ENCODE measurements at places on chromosomes 13 and 19.
A peak's percentile ranks its signal among the peaks of the same experiment; 100 is the strongest.

GRCh38 chr13:34777089-34777913, 164.8 kb upstream of the NBEA start:
- no peaks in the 10 kb centered on the region for H3K27me3 ChIP-seq
- DNase-seq: no peak
- H3K4me3 ChIP-seq: no peak overlapping the region
- H3K27ac ChIP-seq: no peak overlapping the region

DNA sequence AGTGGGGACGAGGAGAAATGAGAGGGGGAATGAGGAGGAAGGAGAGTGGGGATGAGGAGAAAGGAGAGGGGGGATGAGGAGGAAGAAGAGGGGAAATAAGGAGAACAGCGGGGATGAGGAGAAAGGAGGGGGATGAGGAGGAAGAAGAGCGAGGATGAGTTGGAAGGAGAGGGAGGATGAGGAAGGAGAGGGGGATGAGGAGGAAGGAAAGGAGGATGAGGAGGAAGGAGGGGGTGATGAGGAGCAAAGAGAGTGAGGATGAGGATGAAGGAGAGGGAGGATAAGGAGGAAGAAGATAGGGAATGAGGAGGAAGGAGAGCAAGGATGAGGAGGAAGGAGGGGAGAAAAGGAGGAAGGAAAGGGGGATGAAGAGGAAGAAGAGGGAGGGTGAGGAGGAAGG, 14.0 kb upstream of the VSTM2B start:
- no peaks in the 10 kb centered on the region for H3K36me3 ChIP-seq
- H3K4me3 ChIP-seq: no peak overlapping the region
- peaks cover 15% of the 10 kb centered on the region for H3K27me3 ChIP-seq

DNA sequence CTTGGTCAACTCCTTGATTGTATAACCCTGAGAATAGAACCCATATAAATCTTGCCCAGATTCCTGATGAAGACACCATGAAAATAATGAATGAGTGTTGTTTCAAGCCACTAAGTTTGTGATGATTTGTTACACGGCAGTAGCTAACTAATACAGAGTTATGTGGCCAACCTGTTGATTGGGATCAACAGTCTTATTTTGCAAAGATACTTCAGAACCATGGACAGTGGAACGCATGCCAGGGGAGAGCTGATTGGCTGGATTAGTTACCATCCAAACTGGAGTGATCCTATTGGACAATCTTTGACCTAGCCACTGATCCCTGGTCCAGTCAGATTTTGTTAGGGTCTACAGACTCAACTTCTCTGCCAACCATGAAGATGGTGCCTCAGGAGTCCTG, 26.6 kb downstream of the CD70 start:
- H3K4me3 ChIP-seq: no peak overlapping the region
- no peaks in the 10 kb centered on the region for H3K36me3 ChIP-seq
- peaks cover 22% of the 10 kb centered on the region for H3K27me3 ChIP-seq
- H3K4me1 ChIP-seq: no peaks in the 10 kb centered on the region
- no peak overlapping the region for H3K27ac ChIP-seq
- peak; percentile 47 for DNase-seq

GRCh38 chr19:49515767-49516166, 3.3 kb downstream of the FCGRT start:
- peaks cover 32% of the 10 kb centered on the region for H3K27me3 ChIP-seq
- H3K27ac ChIP-seq: no peak overlapping the region
- peaks cover 3% of the 10 kb centered on the region for H3K36me3 ChIP-seq
- H3K4me1 ChIP-seq: peaks cover 30% of the 10 kb centered on the region

GRCh38 chr13:48806522-48806921, 152.8 kb downstream of the CYSLTR2 start:
- H3K27me3 ChIP-seq: no peaks in the 10 kb centered on the region
- no peak overlapping the region for H3K4me3 ChIP-seq
- no peak overlapping the region for H3K27ac ChIP-seq
- peaks cover 25% of the 10 kb centered on the region for H3K4me1 ChIP-seq
- H3K36me3 ChIP-seq: no peaks in the 10 kb centered on the region

- no peak overlapping the region for H3K4me3 ChIP-seq
- no peaks in the 10 kb centered on the region for H3K36me3 ChIP-seq
- no peak overlapping the region for H3K27ac ChIP-seq
- no peak for DNase-seq
- peaks cover 78% of the 10 kb centered on the region for H3K27me3 ChIP-seq
- peaks cover 2% of the 10 kb centered on the region for H3K4me1 ChIP-seq
Measured at GRCh38 chr19:55133639-55134444, 15.2 kb downstream of the TNNT1 start.

- H3K4me3 ChIP-seq: no peak overlapping the region
- H3K27ac ChIP-seq: no peak overlapping the region
- H3K4me1 ChIP-seq: no peaks in the 10 kb centered on the region
- DNase-seq: no peak
Measured at GRCh38 chr13:88042489-88042888, 371.3 kb downstream of the SLITRK5 start.

DNA sequence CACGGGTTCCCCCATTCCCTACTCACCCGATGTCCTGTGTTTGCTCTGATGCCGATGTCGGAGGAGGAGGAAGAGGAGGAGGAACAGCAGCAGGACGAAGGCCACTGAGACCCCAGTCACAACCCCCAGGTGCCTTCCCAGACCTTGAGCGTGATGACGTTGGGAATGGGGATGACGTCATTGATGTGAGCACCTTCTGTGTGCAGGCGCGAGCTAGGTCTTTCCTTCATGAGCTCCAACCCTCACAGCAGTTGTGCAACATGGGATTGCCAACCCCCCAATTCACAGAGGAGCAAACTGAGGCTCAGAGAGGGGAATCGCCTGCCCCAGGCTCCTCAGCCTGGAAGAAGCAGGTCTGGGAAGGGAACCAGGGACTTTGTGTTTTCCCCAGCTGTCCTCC, 4.2 kb downstream of the LILRB5 start:
- H3K4me1 ChIP-seq: peaks cover 7% of the 10 kb centered on the region
- no peaks in the 10 kb centered on the region for H3K36me3 ChIP-seq
- no peak overlapping the region for H3K4me3 ChIP-seq

- DNase-seq: no peak
- no peak overlapping the region for H3K27ac ChIP-seq
- no peaks in the 10 kb centered on the region for H3K27me3 ChIP-seq
- H3K36me3 ChIP-seq: no peaks in the 10 kb centered on the region
- H3K4me3 ChIP-seq: no peak overlapping the region
Measured at GRCh38 chr13:83311886-83312577, 570.2 kb downstream of the SLITRK1 start.

DNA sequence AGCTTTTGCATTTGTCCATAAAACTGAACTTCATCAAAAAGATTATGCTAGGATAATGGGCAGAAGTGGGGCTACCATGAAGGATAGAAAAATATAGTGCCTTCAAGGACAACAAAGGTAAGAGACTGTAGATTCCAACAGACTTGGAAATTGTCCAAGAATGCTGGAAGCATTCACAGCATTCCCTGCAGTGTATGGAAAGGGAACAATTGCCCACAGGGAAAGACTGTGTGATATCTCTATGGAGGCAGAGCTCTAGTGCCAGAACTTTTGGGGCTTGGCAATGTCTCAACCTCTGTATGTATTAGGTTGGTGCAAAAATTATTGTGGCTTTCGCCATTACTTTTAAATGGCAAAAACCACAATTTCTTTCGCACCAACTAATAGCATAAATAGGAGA, 1598.8 kb upstream of the MIR17HG start:
- no peak overlapping the region for H3K4me3 ChIP-seq
- H3K27me3 ChIP-seq: no peaks in the 10 kb centered on the region
- no peak overlapping the region for H3K27ac ChIP-seq
- H3K36me3 ChIP-seq: no peaks in the 10 kb centered on the region

DNA sequence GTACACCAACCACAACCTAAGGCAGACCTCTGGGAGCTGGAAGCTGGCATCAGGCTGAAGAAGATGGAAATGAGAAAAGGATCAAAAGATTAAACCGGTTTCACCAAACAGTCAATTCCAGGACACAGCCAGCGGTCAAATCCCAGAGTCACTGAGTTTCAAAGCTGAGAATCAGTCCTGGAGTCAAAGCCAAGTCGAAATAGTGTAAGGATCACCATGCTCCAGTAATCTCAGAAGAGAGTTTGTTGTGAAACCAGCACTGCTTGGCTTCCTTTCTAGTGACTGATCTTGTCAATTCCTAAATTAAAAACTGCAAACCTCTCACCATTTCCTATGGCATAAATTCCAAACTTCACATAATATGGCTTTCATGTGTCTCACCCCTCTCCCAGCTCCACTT, 198.8 kb downstream of the GPC6 start:
- H3K4me3 ChIP-seq: no peak overlapping the region
- H3K27ac ChIP-seq: no peak overlapping the region
- H3K4me1 ChIP-seq: no peaks in the 10 kb centered on the region
- DNase-seq: no peak
- no peaks in the 10 kb centered on the region for H3K36me3 ChIP-seq
- H3K27me3 ChIP-seq: no peaks in the 10 kb centered on the region

DNA sequence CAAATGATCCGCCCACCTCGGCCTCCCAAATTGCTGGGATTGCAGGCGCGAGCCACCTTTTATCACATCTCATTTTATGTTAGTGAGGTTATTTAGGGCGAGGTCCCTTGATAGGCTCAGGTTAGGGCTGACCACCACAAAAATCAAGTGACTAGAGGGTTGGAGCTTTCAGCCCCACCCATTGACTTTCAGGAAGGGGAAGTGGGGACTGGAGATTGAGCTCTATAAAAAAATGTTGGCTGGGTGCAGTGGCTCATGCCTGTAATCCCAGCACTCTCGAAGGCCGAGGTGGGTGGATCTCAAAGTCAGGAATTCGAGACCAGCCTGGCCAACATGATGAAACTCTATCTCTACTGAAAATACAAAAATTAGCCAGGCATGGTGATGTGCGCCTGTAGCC, 20.1 kb downstream of the FPR3 start:
- DNase-seq: no peak
- H3K36me3 ChIP-seq: no peaks in the 10 kb centered on the region
- no peaks in the 10 kb centered on the region for H3K27me3 ChIP-seq
- H3K4me3 ChIP-seq: no peak overlapping the region
- no peak overlapping the region for H3K27ac ChIP-seq

- H3K27ac ChIP-seq: no peak overlapping the region
- H3K4me3 ChIP-seq: no peak overlapping the region
- peaks cover 61% of the 10 kb centered on the region for H3K4me1 ChIP-seq
Measured at GRCh38 chr13:95180513-95181245, 120.6 kb downstream of the ABCC4 start.

All from activated naive CD4-positive, alpha-beta T cell treated with anti-CD3 and anti-CD28 coated beads, Interleukin-2, amount 10 ng/mL, durations not matched to agents 7 days and 5 days (primary cell).